ENCODE measurements at places on chromosomes 6 and 20.

- DNase-seq: no peak
Measured at GRCh38 chr6:1701668-1702353, 92.1 kb downstream of the FOXC1 start.

DNA sequence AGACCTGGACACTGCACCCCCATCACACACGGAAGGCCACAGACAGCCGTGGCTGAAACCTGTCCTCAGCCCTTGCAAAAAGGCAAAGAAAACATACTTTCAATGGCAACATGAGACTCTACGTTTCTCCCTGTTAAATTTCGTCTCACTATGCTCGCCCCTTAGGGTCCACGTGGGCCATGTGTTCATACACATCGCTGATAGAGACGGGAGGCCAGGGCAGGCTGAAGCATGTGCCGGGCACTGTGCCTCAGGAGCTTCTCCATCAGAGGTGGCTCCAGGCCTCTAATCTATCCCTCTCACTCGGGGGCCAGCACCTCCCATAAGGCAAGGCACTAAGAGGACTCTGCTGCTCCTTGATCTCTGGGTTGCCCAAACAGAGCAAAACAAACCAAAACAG is 17.5 kb downstream of the PXDC1 start:
- no peak for DNase-seq

DNA sequence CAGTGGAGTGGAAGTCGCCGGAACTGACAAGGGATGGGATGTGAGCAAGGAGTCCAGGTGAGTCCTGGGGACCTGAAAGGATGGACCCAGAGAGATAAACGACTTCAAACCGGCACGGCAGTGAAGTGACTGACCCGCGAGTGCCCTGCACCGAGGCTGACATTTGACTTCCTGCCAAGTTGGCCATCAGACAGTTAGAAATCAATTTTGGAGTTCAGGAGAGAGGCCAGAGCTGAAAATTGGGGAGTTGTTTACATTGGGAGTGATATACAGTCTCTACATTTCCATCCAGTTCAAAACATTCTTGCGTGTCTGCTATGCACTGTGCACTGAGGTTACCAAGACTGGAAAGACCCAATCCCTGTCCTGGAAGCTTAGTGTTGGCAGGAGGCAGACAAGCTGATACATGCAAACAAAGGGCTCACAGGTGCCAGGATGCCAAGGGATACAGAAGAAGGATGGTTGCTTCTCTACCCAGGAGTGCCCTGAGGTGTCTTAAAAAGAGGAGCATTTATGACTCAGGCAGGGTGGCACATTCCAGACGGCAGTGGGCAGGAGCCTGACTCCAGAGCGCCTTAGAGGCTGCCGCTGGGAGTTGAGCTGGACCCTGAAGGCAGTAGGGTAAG is 186.6 kb downstream of the MTHFD1L start:
- DNase-seq: no peak

DNA sequence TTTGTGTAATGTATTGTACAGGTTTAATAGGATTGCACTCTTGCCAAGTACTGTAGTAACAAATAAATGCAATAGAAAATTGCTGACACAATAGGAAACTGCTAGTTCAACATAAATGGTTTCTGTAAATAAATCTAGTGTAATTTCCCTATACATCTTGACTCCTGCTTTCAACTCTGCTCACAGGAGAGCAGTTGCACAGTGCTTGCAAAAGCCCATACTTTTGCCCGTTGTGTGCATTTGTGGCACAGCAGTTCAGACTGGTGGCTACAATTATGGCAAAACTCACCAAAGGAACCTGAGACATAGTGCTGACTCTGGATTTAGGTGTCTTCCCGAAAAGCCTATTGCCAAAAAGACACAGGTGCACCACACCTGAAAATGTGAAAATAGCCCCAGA is 953.3 kb upstream of the SLC35B3 start:
- DNase-seq: no peak

GRCh38 chr6:44263354-44264100 is 1.8 kb downstream of the NFKBIE start:
- DNase-seq: no peak

DNA sequence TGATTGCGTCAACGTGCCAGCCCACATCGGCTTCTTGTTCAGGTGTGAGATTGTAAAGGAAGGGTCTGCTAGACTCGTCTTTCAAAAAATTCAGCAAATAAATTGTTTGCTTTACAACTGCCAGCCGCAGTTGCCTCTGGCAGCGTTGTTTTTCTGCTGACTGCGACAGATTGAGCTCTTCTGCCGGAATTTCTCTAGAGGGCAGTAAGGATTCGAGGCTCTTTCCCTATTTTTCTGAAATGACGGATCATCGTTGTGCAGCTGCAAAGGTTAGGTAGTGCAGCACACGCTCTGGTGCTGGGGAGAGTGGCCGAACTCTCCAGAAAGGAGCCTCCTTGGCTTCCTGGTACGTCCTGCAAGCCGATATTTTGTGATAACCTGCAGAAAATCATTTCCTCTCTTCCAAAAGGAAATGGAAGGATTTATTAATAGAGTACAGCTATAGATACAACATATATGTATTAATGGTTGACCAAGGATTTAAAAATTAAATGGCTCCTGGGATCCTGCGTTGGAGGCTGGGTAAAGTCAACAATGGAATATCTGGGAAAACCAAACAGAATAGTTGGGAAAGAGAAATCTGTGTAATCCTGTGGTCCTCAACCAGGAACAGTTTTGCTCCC is 121.9 kb upstream of the ZFP64 start:
- no peak for DNase-seq

DNA sequence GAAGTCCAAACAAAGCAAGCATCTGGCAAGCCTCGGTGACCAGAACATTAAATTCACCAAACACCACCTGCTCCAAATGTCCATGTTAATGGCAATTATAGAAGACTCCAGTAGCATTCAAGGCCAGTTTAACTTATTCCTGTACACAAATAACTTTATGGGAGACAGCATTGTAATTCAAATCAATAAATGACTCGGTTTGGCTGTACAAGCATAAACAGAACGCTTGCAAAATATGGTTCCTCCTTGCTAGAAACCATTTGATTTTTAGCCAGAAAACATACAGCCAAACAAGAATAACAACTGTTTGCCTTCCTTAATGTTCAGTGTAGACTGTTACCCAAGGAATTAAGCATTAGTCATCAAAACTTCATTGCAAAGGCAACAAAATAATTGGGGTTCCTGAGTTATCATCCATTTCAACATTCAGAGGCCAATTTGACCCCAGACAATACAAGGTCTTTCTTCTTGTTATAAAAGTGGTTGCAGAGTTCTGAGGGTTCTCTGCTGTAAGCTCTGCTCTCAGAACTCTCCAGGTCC is 125.1 kb downstream of the BFSP1 start:
- no peak for DNase-seq

- no peak for DNase-seq
Measured at GRCh38 chr20:2311329-2311728, 15.5 kb downstream of the TGM3 start.

GRCh38 chr20:20856956-20857355 is 144.5 kb upstream of the RALGAPA2 start:
- no peak for DNase-seq

- DNase-seq: no peak
Measured at GRCh38 chr6:119726086-119726485, 376.5 kb upstream of the MAN1A1 start.

DNA sequence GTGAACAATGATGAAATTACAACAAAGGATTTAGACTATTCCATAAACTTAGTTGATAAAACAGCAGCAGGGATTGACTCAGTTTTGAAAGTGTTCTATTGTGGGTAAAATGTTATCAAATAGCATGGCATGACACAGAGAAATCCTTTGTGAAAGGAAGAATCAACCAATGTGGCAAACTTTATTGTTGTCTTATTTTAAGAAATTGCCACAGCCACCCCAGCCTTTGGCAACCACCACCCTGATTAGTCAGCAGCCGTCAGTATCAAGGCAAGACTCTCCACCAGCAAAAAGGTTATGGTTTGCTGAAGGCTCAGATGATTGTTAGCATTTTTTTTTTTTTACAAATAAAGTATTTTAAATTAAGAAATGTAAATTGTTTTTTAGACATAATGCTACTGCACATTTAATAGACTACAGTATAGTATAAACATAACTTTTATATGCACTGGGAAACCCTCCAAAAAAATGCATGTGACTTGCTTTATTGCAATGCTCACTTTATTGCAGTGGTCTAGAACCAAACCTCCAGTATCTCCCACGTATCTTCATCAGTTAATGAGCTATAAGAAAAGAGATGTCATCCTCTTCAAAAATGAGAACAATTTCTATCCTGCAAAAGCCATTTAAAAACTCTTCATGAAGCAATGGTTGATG is 162.7 kb downstream of the SOBP start:
- DNase-seq: no peak

GRCh38 chr20:48041078-48041780 is 255.9 kb upstream of the SULF2 start:
- DNase-seq: no peak

- peak; percentile 41 for DNase-seq
Measured at GRCh38 chr6:36650848-36651478, 27.6 kb upstream of the CDKN1A start.

DNA sequence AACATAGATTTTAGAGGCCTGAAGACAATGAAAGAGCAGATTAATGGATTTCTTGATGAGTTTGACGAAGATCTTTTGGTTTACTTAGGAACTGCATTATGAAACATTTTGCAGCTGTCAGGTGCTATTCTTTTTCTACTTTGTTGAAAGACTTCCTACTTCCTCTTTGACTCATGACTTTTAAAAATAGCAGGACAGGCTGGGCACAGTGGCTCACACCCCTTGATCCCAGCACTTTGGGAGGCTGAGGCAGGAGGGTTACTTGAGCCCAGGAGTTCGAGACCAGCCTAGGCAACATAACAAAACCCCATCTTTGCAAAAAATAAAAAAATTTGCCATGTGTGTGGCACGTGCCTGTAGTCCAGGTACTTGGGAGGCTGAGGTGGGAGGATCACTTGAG is 52.0 kb downstream of the ITCH start:
- DNase-seq: peak; percentile 24

DNA sequence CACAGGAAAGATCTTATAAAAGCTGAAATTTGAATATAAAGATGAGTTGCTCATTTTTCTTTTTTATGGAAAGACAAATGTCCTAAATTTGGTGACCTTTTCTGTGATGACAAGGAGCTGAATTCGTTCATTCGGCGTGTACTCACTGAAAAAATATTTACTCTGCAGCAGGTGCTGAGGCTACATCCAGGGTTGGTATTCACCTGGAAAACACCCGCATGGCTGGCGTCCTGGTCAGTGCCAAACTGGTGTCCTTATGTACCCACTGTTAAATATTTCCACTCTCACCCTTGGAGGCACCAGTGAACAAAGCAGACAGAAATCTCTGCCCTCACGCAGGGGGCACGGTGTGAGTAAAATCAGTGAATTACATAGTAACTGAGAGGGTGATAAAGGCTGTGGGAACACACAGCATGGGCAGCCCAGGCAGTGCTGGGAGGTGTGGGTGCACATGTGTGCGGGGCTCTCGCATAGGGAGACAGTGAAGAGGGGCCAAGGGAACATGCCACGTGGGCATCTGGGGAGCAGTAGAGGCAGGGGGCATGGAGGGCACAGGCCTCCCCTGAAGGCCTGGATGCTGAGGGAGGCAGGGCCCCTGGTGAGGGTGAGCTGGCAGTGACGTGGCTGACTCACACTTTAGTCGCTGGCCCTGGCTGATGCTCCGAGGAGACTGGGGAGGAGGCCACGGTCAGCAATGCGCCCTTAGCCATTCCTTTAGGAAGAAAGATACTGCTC is 89.7 kb downstream of the INSM1 start:
- no peak for DNase-seq

DNA sequence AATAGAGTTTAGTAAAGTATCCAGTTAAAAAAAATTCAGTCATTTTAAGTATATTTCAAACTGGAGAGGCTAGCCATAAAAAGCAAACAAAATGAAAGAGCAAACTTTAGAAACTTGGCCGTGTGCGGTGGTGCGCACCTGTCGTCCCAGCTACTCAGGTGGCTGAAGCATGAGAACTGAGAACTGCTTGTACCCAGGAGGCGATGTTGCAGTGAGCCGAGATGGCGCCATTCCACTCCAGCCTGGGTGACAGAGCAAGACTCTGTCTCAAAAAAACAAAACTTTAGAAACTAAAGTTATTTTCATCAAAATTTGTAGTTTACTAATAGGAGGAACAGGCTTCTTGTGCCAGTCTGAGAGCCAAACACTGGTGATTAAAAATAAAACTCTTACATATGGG is 100.2 kb upstream of the POPDC3 start:
- no peak for DNase-seq

DNA sequence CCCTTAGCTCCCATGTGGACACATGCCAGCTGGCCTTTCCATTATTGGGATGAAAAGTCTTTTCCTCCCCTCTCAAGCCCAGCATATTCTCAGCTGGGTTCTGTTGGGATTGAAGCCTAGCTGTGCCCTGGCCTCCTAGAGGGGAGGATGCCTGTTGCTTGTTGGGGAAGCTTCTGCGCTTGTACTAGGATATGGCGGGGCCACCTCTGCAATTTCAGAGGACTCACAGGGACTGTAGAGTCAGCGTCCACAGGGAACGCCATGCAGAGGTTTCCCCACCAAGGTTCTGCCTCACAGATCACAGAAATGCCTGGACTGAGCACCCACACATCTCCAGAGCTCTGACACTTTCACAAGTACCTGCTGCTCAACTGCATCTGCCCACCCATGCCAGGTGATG is 288.7 kb upstream of the FOXQ1 start:
- DNase-seq: no peak

- no peak for DNase-seq
Measured at GRCh38 chr6:74467533-74468215, 738.2 kb downstream of the COL12A1 start.

GRCh38 chr20:1119128-1119505 is 715 bp downstream of the PSMF1 start:
- no peak for DNase-seq

DNA sequence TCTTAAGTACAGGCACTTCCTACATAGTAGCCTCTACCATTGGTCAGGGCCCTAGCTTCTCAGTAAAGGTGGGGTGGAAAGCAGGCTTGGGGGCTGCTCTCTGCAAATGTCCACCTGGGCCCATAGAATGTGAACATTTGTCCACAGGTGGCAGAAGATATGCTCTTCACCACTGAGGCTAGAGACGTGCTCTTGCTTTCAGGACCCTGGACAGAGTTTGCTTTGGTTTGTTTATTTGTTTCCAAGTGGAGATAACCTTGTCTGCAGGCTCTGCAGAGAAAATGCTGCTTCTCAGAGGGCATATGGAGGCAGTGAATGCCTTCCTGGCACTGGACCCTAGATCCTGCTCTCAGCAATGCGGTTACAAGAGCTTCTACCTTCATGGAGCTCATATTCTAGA is 129.0 kb downstream of the F13A1 start:
- no peak for DNase-seq

GRCh38 chr6:35728683-35729678 is 7.9 kb upstream of the ARMC12 start:
- DNase-seq: no peak

DNA sequence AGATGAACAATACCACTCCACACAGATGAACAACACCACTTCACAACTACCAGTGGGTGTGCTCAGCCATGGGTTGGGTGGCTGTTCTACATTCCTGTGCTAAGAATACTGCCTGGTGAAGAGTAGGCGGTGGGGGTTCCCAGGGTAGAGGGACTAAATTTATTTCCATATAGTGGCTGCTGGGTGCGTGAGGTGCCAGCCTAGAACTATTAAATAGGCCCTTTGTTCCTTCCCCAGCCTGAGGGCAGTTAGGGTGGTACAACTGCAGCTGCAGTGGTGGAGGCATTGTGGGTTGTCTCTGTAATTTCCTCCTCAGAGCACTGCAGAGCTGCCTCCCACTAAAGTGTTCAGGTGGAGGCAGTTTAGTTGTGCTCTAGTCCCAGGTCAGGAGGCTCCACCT is 618.4 kb downstream of the MMUT start:
- DNase-seq: no peak
